ENCODE measurements at places on chromosomes 7 and 10.

DNA sequence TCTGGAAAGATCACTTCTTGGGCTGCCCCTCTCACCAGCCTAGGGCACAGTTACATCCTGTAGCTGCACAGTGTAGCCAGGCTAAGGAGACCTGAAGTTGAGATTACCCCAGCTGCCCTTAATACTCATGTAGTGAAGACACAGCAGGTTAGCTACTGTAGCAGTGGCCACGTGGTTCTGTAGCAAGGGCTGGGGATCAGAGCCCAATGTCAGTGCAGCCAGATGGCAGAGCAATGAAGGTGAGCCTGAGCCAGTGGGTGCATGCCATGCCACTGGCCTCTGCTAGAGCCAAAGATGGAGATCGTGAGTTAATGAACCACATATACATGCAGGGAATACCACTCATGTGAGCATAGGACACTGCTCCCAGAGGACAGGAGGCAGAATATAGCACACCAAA, 15.5 kb downstream of the AMPH start:
- no peak for DNase-seq

- no peak for DNase-seq
These were observed 113.1 kb downstream of the LRRC4 start for GRCh38 chr7:127918130-127918529.

DNA sequence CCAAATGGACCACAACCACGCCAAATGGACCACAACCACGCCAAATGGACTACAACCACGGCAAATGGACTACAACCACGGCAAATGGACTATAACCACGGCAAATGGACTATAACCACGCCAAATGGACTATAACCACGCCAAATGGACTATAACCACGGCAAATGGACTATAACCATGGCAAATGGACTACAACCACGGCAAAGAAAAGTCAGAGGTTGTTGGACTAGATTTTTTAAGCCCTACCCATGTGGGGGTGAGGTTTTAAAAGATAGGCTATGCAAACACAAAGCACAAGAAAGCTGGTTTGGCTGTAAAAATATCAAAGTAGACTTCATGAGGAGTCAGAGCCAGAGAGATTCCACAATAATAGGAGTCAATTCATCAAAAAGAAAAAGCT, 55.8 kb downstream of the NCAPG2 start:
- DNase-seq = no peak

- no peak for DNase-seq
These were observed 50.0 kb upstream of the KMT2C start for GRCh38 chr7:152485826-152486225.

DNA sequence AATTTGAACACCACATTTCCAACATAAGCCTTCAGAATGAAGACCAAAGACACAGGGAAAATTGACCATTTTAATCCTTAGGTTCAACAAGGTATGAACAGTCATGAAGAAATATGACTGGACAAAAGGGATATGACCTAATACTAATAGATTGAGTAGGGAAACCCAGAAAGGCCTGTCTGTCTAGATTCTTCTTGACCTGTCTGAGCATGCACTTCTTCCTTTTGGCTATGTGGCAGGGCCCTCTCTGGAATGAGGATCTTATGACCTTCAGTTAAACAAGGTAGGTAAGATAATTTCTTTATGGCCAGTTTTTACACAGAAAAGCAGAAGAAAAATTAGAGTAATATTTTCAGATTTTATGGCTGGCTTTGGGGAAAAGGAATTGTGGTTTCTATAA, 3.0 kb upstream of the PHYHIPL start:
- no peak for DNase-seq

GRCh38 chr10:88385601-88386203, 197.4 kb downstream of the RNLS start:
- no peak for DNase-seq
